CD4-positive, alpha-beta T cell treated with Interleukin-1 beta for 1 hour (primary cell): ENCODE measurements at places on chromosomes 5 and 9.

GRCh38 chr9:7901621-7902020 is 102.0 kb upstream of the DMAC1 start:
- DNase-seq = no peak

DNA sequence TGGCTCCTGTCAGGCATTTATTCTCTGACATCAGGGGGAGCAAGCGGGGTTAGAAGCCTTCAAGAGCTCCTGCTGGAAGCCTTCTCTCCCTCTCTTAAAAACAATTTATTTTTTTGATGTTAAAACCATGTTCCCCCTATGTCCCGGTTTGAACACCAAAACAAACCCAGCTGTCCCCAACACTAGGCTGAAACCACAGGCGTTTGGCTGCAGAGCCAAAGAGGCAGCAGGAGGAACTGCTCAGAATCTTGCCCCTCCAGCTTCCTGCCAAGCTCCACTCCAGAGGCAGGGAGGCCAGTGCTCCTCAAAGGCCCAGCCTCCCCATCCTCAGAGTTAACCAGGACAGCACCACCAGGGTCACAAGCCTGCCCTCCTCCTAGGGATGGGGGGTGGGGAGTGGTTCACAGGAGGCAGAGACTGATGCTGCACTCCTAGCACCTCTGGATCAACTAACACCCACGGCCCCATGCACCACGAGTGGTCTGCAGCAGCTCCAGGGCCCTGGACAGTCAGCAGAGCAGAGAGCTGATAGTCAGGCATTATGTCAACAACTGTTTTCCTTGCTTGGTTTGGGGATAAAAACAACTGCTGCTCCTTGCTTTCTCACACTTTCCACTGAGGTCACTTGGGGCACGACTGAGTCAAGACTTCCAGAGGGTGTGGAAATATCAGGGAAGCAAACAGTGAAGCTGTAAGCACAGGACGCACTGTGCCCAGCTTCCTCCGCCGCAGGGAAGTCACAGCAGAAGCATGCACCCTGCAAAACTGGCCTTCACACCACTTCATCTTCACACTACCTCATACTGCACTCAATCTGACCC is 96.5 kb upstream of the ADRA1B start:
- DNase-seq = no peak

- peak; percentile 87 for DNase-seq
These were observed at the start of gene EIF4EBP3 for GRCh38 chr5:140547508-140548299. Gene EIF4EBP3 (plus strand): TSS chr5:140547662. CDS start chr5:140547738, 76 bp downstream.

- no peak for DNase-seq
These were observed 25.3 kb downstream of the UBAP1 start for GRCh38 chr9:34203992-34204635.

DNA sequence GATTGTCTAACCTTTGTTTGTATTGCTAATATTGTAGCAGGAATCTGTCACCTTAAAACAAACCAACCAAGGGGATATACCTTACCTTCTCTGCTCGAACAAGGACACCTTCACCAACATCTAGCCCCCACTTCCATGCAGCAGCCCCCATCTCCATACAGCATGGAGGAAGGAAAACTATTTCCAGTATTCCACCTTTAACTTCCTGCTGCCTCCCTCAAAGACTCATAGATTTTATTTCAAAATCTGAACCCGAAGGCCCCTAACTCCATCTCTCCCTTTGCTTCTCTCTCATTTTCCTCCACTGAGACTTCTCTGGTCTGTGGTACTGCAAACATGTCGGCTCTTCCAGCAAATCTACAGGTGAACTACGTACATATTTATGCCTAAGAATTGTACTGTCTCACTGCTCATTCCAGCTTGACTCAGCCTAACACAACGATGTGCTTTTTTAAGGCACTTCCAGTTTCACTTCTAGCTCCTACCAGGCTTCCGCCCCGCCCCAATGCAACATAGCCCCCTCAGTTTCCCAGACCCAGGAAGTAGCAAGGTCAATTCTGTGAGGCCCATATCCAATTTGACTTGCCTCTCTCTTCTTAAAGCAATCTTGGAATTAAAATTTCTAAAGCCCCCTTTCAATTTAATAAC is 70.7 kb upstream of the RNF38 start:
- peak; percentile 72 for DNase-seq

DNA sequence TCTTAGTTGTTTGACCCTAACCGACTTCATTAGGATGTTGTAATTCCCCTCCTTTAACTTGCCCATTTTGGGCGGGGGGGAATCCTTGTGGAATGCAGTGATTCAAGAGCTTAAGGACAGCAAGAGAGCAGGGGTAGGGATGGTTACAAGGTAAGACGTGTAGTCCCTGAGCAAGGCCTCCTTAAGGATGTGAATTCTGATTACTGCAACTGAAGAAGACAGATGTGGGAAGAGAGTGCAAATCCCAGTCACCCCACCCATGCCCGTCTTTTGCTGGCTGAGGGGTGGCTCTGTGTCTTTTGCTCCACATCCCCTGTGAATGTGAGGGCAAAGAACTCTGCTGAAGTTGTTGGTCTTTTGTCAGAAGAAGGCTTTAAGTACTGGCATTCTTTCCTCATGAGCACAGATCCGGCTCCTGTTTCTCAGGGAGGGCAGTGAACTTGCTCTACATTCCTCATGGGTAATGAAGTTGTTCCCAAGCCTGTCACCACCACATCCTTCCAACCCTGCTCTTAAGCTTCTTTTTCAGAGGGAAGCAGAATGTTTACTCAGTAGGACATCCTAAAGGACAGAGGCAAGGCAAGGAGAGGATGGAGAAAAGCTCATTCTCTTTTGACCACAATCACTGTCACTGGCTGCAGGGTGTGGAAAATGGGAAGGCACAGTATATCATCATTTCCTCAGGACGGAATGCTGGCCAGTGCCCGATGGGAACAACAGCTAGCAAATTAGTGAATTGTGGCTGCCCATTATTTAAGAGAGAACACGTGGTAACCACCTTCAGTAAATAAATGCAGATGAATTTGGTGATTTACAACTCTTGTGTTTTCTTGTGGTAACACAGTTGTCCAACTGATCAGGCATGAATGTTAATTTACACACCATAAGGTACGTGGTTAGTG is 61.5 kb downstream of the RAI14 start:
- no peak for DNase-seq

GRCh38 chr5:177362610-177363507 is 5.1 kb downstream of the RGS14 start:
- DNase-seq = peak; percentile 72

GRCh38 chr5:55350754-55351153 is 43.0 kb downstream of the MTREX start:
- DNase-seq = no peak

DNA sequence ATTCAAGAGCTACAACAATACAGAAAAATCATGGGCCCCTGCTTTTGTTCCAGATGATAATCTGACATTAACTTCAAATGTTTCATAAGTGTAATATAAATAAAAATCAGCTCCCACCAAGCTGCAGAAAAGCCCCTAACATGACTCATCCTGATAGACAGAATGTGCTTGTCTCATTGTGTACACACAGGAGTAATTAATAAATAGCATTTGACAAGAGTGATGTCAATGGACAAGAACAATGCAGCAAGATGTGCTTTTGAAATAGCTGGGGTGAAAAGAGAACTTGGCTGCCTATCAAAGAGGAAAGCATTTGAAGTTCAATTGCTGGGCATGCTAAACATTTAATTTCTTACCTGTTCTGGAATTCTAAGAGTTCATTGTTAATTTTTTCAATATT is 79.2 kb downstream of the DNAH5 start:
- DNase-seq = no peak

DNA sequence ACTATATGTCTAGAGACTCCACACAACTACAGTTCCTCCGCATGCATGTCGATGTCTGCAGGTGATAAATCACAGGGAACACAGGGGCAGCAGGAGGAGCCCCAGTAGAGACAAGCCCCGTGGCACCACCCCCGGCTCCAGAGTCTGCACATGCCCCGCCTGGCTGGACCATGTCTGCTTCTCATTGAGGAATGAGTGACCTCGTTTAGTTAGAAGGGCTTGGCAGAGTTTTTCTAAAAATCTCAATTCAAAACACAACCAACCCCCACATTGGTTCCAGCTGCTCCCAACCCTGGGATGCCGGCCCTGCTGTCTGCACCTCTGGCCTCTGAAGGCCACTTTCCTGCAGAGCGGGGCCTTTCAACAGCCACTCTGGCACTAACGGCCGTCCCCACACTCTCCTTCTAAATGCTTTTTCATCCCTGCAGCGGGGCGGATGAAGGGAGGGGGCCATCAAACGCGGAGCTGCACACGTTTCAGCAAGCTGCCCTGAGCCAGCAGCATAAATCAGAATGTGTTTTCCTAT is 106.3 kb downstream of the ROR2 start:
- no peak for DNase-seq

- DNase-seq = no peak
These were observed 127.7 kb upstream of the C9orf72 start for GRCh38 chr9:27701016-27701415.

GRCh38 chr9:495739-496138 is 281.1 kb downstream of the DOCK8 start:
- DNase-seq = no peak

DNA sequence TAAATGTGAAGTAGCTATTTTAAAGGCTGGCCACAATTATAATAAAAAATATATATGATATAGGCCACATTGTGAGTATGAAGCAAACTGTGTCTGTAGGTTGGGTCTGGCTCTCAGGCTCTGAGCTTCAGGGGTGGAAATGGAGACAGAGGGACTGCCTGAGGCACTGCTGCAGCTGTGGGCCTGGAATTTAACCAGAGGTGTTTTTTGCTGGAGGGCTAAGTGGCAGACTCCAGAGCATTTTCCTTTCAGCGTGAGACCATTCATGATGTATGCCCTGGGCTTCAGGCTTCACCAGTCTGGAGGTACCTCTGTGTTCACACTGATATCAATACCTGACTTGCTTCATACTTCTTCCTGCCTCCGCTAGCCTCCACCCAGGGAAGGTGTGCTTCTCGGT is 64.9 kb upstream of the IL12B start:
- DNase-seq = no peak

DNA sequence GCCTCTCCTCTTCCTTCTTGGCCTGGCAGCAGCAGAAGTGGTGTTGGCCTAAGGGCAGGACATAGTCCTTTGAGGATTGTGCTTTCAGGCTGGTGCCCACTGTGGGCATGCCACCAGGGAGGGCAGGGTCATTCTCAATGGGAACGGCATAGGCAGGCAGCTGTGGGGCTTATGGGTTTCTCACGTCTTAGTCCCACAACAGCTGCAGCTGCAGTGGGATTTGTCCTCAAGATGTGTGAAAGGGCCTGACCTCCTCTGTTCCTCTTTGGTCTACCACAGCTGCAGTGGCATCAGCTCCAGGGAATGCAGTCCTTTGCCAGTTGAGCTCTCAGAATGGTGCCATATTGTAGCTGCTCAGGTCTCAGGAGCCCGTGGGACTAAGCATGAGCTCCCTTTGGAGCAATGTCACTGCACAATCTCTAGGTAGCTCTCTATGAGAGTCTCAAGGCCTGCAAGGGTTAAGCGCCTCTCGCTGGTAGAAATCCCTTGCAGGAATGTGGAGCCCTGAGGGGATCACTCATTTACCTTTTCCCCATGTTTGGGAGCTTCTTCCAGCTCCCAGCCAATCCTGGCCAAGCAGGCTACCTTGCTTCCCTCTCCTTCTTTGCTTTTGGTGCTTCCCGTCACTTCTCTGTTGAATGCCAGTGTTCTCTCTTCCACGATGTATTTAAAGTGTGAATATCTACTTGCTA is 104.8 kb downstream of the GNA14 start:
- DNase-seq = no peak

- no peak for DNase-seq
These were observed 1.5 kb upstream of the TTC39B start for GRCh38 chr9:15308511-15308910.

DNA sequence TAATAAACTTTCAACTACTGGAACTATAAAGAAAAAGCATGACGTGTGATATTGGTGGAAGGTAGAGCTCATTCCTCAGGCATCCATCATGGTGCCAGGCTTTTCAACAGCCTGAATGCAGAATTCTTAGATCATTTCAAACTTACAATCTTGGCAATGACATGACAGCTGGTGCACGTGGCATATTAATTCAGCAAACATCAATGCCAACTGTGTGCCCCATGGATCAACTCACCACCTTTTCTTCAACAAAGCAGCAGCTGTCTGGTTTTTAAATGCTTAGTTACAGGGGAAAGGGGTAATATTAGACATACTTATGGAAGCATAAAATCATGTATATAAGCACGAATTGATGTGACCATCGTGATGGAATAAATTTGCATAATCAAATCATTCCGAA is 56.0 kb upstream of the OR13F1 start:
- DNase-seq = no peak

DNA sequence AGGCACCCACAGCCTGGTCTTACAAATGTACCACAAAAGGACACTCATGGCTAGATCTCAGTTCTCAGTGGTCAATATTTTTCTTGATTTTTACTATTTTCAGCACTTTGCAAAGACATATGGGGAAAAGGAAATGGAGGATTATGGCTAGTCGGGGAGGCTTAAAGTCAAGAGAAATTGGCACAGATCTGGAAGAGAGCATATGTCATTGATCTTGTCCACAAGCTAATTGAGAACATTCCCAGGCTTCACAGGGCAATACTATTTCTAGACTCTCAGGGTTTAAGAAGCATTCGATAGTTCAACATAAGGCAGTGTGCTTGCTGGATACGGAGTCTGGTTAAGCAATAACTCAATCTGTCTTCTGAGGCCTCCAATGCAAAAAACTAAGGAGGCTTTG is 285.8 kb downstream of the ZNF608 start:
- no peak for DNase-seq

- DNase-seq = no peak
These were observed 37.5 kb downstream of the SLC44A1 start for GRCh38 chr9:105281926-105282325.

- no peak for DNase-seq
These were observed 10.0 kb downstream of the GPX3 start for GRCh38 chr5:151030379-151030778.

GRCh38 chr9:100466171-100466828 is 6.6 kb upstream of the TMEFF1 start:
- DNase-seq = no peak

DNA sequence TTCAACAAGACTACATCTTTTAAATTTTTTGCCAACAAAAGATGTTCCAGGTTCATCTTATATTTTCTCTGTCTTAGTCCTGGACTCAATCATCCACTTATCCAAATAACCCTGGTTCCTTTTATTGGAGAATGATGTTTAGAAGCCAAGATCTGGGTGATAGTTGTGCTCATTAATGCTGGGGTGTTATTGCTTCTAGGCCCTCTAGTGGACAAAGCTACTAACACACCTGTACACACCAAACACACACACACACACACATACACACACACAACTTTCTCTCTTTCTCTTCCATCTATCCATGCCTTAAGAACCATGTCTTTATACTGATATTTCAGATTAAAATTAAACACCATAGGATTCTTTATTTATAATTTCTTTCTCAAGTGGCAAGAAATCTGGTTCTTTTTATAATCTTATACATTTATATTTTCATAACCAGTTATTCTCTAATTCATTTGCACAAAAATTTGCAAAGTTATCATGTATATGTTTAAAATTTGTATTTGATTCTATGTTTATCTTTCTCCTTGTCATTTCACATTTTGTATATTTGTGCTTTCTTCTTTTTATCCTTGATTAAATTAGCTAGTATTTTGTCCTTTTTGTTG is 179.1 kb upstream of the SMIM23 start:
- peak; percentile 8 for DNase-seq

DNA sequence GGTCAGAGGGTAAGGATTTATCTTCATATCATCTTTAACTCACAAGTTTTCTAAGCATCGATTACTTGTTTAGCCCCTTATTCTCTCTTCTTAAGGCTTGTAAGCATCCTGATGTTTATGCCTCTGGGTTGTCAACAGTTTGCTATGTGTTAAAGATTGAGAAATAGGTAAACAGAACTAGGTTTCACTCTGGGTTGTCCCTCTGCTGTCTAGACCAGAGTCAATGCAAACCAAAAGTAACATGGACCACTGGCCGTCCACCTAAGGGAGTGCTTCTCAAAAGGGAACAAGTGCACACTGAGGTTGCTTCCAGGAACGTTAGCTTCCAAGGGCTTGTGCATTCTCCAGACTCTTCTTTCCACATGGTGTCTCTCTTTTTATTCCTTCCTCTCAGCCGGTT is 39.9 kb upstream of the HAPLN1 start:
- DNase-seq = no peak
